ENCODE measurements at places on chromosomes 1 and 21.

DNA sequence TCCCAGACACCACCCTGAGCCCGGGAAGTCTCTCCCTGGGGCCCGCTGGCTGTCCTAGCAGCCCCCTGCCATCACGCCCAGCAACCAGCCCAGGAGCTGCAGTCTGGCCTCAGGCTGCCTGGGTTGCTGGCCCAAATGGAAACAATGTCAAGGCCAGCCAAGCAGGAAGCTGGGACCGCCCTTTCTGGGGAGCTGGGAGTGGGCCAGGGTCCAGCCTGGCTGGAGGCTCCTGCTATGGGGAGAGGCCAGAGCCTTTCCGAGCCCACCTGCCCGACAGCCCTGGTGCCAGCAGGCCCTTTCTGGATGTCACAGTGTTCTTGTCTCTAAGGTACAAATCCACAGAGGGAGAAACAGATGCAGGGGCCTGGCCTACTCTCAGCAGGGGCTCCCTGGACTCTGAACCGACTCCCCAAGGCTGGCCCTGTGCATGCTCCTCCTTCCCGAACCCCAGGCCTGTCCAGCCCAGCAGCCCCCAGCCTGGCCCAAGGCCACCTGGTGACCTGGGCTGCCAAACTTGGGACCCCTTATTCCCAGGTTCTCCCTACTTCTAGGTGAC, 1.2 kb upstream of the MMEL1 start:
- no peak for DNase-seq

- DNase-seq = no peak
Measured at GRCh38 chr1:83593073-83593472, 405.9 kb downstream of the TTLL7 start.

- DNase-seq = no peak
Measured at GRCh38 chr1:218476385-218476784, 131.2 kb downstream of the TGFB2 start.

DNA sequence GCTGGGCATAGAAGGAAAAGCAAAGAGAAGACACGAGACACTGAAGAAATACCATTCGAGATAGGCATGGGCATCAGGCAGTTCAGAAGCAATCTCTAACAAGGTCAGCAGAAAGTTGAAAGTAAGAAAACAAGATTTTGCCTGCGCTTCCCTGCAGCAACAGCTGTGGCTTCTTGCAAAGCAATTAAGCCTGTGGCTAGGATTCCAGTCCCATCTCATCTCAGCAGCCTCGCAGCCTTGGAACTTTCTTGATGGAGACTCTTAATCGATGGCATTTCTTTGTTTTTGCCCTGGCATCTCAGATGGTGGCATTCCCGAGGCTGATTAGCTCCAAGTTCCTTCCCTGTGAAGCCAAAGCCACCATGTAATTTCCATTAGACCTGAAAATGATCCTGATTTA, 64.6 kb upstream of the SPAG17 start:
- DNase-seq = no peak

DNA sequence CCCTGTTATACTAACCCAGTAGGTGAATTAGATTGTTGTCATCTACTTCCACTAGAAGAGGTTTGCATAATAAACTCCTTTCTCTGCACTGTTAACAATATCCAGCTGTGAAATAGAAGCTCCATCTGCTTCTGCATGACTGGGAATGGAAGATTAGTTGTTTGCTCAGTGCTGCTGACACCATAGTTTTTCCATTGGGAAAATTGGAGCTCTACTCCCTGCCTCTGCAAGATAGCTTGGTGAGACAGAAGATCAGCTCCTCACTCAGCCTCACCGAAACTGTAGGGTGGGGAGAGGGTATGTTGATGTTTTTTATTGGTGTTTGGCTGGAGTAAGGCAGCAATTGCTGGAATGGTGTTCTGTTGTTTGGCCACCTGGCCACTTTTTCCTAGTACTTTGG, 331.6 kb upstream of the ADAMTS5 start:
- no peak for DNase-seq

DNA sequence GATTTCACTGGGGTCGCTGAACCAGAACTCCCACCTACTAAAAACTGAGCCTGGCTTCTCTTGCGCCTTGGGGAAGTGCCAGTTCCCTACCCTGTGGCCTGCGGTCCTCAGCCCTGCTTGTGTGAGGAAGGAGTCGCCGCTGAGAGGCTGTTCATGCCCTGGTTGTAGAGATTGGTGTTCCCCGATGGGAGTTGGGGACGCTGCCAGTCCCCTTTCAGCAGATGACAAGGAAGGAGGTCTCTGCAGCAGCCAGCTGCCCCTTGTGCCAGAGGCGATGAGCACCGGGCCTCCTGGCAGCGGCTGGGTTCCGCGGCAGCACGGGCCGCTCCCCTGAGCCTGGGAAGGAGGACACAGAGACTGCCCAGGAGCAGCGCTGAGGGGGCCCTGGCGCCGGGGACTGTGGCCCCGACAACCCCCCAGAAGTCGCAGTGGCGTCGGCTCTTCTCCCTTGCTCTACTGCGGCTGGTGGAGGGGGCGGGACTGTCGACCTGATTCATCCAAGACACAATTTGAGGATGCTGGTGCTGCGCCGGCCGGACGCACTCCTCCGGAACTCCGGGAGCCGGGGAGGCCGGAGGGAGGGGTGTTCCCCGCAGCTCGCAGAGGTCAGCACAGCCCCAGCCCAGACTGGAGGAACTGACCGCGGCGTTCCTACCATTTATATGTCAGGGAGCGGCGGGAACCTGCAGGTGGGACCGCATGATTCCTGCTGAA, 12.0 kb upstream of the ADORA3 start:
- no peak for DNase-seq

- no peak for DNase-seq
Measured at GRCh38 chr1:91741301-91741700, 144.7 kb downstream of the TGFBR3 start.

DNA sequence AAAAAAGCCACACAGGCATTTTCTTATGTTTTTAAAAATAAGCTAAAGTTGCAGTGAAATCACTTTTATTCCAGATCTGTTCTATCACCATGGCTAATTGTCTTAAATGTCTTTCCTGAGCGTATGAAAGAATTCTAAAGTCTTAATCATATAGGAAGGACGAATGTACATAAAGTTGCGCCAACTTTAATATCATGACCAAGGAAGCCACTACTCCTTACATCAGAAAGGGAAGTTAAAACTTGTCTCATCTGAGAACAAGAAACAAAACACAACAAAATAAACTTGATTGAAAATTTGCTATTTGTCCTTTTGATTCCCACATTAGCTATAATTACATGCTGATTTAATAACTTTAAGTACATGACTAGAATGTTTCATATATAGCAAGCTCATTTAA, 26.5 kb downstream of the CNIH4 start:
- no peak for DNase-seq

GRCh38 chr1:243477731-243478290, 222.0 kb downstream of the SDCCAG8 start:
- no peak for DNase-seq

- no peak for DNase-seq
Measured at GRCh38 chr1:6483017-6483760, 8.3 kb downstream of the PLEKHG5 start.

DNA sequence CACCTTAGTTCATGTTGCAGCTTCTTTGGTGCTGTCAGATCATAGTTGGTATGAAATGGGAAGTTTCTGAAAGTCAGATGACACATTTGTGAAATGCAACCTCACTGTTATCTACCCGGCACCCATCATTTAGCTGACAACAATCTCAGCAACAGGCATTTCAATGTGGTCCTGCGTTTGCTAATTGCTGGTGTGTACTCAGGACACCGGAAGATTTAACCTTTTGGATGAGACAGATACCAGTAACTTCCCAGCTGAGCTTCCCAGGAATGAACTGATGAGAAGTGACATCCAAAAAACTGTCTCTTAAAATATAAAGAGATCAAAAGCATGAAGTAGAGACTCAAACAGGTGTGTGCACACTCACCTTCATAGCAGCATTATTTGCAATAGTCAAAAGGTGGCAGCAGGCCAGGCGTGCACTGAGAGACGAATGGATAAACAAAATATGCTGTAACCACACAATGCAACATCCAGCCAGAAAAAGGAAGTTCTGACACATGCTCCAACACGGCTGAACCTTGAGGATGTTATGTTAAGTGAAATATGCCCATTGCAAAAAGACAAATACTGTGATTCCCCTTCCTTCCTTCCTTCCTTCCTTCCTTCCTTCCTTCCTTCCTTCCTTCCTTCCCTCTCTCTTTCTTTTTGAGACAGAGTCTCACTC, 7.9 kb upstream of the CLDN14 start:
- no peak for DNase-seq

- no peak for DNase-seq
Measured at GRCh38 chr1:74328851-74329250, 93.7 kb downstream of the TNNI3K start.

DNA sequence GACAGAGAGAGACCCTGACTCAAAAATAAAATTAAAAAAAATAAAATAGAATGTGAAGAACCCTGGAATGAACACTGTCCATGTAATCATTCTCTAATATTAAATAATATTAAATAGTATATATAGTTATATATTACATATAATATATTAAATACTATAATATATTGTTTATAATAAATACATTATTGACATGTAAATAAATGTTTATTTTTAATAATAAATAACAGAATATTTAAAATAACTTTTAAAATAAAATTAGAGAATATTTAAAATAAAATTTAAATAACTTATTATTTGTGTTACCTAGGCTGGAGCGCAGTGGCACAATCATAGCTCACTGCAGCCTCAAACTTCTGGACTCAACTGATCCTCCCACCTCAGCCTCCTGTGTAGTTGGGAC, 32.1 kb downstream of the TRAF5 start:
- DNase-seq = no peak

DNA sequence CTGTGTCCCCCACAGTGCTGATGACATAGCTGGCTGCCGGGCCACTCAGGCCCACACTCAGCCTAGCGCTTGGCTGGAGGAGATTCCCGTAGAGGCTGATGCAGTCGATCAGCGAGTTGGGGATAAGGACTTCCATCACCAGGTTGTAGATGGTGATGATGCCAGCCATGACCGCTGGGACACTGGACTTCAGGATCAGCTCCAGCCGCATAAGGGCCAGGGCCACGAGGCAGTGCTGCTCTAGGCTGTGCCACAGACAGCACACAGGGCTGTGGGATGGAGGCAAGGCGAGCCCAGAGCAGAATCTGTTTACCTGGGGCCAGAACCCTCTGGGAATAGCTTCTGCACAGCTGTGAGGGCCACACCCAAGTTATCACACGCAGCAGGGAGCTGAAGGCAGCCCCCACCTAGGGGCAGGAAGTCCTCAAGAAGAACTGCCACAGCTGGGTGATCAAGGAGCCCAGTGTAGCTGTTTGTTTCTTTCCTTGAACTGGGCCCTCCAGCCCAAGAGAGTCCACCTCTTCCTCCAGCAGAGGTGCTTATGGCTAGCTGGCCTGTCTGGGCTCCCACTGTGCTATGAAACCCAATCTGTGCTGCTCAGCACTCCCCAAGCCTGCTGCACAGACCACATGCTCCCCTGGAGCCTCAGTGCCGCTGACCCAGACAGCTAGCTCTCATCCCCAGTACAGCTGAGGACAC, 6.2 kb downstream of the SLC2A1 start:
- DNase-seq = no peak

- DNase-seq = no peak
Measured at GRCh38 chr1:229970714-229971113, 96.3 kb upstream of the GALNT2 start.

DNA sequence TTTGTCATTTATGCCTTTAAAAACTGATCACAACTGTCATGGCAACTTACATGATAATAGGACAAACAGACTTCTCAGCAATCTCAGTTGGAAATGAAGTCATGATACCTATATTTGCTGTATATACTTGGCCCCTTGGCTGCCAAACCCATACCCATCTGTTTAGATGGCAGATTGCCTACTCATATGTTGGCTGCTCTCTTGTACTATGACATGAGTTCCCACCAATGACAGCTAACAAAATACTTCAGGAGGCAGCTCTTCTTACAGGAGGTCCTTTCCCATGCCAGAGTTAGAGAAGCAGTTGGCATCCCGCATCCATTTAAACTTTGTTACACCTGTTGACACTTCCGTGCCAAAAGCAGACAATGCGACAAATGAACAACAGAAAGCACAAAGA, 603.1 kb upstream of the ADGRL2 start:
- DNase-seq = no peak

DNA sequence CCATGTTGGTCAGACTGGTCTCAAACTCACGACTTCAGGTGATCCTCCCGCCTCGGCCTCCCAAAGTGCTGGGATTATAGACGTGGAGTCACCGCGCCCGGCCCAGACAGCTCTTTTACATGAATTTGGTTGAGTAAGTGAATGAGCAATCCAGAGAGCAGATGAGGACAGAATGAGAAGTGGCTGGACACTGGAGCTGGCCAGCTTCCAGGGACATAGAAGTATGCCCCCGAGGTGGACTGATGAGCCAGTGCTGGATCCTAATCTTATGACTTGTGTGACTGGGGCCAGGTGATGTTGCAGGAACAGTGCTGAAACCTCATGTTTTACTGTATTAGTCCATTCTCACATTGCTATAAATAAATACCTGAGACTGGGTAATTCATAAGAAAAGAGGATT, 35.9 kb upstream of the KANK4 start:
- no peak for DNase-seq

- DNase-seq = no peak
Measured at GRCh38 chr1:53962395-53962794, 16.2 kb downstream of the LRRC42 start.

DNA sequence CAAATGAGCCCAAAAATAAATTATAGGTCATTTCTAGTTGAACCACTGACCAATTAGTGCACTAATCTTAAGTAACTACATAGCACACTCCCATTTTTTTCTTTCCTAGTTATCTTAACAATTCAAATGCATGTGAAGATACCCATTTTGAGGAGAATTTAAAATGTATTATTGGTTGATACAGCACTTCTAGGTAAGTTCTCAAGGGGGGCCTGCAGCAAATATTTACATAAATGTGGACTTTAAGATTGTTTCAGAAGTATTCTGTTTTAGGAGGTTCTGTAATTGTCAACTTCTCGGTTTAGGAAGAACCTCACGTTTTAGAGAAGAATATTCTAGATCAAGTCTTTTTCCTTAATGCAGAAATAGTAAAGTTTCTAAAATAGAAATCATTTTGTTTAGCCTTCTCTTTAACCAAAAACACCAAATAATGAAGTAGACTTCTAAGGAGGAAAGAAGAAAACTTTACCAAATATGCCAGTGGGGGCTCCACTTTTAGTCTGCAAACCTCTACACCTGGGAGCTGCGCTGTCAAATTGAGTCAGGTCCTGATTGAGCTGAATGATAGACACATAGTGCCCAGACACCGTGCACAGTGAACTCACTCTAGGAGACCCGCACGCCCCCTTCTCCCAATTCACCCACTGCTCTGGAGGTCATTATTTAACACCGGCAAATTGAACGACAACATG, 144.4 kb downstream of the RUNX1 start:
- DNase-seq = no peak

All from HEK293T (cell line).